Pancreas (tissue), 10 donors: ENCODE measurements at places on chromosomes 1 and 21. TPM values are rescaled to one million over a fixed set of nuclear protein-coding genes. Genes with fewer than 3 reads are reported as not detected.

Gene TAS1R1
- total RNA-seq = not detected

Gene COL18A1
- 61.2 TPM for total RNA-seq

Gene RNPC3
- 8.9 TPM for total RNA-seq

Gene CELSR2
- 4.0 TPM for total RNA-seq

Gene RHEX
- 0.46 TPM for total RNA-seq

Gene C4BPA
- total RNA-seq = 2.0 TPM

Gene AADACL3
- not detected for total RNA-seq

Gene CYP4X1
- total RNA-seq = 3.0 TPM

Gene FMO2
- 9.6 TPM for total RNA-seq

Gene INKA2
- 1.1 TPM for total RNA-seq

Gene PLEKHA6
- 23.8 TPM for total RNA-seq

DNA sequence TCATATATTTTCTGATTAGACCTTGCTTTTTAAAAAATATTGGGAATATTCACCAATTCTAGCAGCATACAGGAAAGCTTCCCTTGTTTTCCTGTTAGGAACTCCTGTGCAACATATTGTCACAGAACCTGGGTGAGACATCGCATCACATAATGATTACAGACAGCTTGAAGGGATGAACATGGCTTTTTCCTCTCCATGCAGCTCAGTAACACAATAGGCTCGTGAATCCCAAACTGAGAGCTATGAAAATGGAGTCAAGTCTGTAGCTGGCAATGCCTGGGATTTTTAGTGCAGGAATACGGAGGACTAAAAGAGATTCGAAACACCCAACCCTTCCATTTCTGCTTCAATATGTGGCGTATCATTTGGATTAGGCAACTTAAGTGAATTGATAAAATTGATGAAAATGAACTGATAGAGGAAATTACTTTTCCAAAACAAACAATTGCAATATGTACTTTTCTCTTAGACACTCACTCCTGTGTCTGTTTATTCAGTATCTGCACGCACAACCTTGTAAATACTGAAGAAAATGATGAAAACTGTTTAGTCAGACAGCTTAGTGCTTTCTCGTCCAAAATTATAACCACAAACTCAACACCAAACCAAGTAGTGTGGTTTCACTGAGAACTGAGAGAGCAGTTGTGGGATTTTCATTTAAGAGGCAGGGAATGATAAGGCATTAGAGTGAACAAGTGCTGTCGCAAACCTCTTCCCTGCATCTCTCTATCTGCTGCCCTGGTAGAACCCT, 250.4 kb downstream of the PTBP2 start:
- H3K4me1 ChIP-seq = no peaks in the 10 kb centered on the region
- no peak overlapping the region for H3K4me3 ChIP-seq
- no peaks in the 10 kb centered on the region for H3K36me3 ChIP-seq
- no peak overlapping the region for H3K27ac ChIP-seq

GRCh38 chr1:150256554-150257341, 826 bp upstream of the CA14 start:
- no peaks in the 10 kb centered on the region for H3K36me3 ChIP-seq
- DNase-seq = no peak
- H3K4me3 ChIP-seq = no peak overlapping the region
- no peaks in the 10 kb centered on the region for H3K4me1 ChIP-seq

DNA sequence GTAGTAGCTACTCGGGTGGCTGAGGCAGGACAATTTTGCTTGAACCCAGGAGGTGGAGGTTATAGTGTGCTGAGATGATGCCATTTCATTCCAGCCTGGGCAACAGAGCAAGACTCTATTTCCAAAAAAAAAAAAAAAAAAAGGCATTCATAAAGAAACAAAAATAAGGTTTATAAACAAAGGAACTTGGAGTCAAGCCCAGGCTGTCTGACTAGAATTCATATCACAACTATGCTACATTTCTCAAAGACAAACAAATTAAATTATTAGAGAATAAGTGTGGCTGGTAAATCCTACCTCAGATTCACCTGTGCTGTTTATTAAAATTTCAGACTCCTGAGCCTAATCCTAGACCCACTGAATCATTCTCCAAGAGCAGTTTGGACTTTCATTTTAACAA, 4.2 kb downstream of the GCLM start:
- no peak overlapping the region for H3K4me3 ChIP-seq
- H3K27me3 ChIP-seq = no peaks in the 10 kb centered on the region
- H3K4me1 ChIP-seq = peaks cover 8% of the 10 kb centered on the region
- no peaks in the 10 kb centered on the region for H3K36me3 ChIP-seq
- DNase-seq = no peak
- no peak overlapping the region for H3K27ac ChIP-seq

DNA sequence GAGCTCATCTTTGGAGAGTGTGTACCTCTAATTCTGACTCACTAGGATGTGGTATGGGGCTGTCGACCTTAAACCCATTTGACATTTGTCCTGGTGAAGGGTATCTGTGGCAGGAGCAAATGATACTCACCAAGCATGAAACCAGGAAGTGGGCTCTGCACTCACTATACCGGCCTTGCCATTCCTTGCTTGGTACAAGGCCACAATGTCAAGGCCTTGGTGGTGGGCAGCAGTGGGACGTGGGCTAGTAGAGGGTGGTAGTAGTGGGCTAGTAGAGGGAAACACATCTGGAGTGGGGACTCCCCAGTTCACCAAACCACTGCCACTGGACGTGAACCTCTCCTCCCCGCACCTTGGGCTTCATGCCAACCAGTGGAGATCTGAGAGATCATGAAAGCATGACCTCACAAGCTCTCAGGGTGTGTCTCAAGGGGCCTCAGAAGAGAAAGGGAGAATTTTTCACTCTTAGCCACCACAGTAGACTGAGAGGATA, 11.5 kb downstream of the TNFSF4 start:
- no peak overlapping the region for H3K4me3 ChIP-seq
- DNase-seq = no peak
- no peaks in the 10 kb centered on the region for H3K36me3 ChIP-seq
- H3K27me3 ChIP-seq = no peaks in the 10 kb centered on the region

DNA sequence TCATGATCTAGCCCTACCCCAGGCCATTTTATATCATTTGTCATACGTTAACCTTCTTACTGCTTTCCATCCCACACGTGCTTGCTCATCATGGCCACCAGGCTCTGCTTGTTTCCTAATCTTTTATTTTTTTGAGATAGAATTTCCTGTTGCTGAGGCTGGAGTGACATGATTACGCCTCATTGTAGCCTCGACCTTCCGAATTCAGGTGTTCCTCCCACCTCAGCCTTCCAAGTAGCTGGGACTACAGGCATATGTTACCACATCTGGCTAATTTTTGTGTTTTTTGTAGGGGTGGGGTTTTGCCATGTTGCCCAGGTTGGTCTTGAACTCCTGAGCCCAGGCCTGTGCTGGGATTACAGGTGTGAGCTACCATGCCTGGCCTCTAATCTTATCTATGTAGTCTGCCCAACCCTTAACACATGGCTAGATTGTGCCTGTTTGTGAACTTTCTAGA, 3.3 kb downstream of the UAP1 start:
- no peak for DNase-seq
- H3K27ac ChIP-seq = no peak overlapping the region
- H3K4me1 ChIP-seq = peaks cover 16% of the 10 kb centered on the region
- H3K36me3 ChIP-seq = no peaks in the 10 kb centered on the region
- no peaks in the 10 kb centered on the region for H3K27me3 ChIP-seq

- peak overlapping the region; percentile 48 for H3K27ac ChIP-seq
- DNase-seq = no peak
- H3K4me3 ChIP-seq = no peak overlapping the region
- H3K36me3 ChIP-seq = no peaks in the 10 kb centered on the region
- no peaks in the 10 kb centered on the region for H3K27me3 ChIP-seq
Observed at GRCh38 chr1:18950401-18951026, 6.0 kb downstream of the IFFO2 start.

GRCh38 chr1:15417059-15417934, 7.6 kb downstream of the EFHD2 start:
- no peak for DNase-seq
- no peaks in the 10 kb centered on the region for H3K36me3 ChIP-seq
- no peak overlapping the region for H3K4me3 ChIP-seq
- H3K27me3 ChIP-seq = no peaks in the 10 kb centered on the region

DNA sequence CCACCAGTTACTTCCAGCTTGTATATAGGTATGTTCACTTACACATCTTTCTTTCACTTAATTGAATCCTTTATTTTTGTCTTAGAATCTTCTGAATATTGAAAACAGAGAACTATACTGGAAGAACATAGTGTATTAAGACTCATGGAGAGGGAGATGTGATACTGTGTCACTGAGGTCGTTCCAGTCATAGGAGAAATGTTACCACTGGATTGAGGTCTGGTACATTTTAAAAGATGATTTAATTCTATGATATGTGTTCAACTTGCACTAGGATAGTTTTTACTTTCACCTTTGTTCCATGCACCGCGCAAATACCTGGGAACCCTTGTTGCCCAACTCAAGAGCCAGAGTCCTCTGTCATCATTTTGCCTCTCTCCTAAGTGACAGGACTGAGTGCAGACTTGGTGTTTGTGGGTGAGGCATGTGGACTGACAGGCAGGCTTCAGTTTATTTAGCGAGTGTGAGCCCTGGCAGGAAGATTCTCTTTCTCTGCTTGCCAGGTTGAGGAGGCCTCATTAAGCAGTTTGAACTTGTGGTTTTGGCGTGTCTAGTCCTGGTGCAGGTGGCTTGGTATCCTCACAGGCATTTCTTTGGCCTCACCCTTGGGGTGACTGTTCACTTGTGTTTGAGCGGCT, 63.7 kb downstream of the DYRK1A start:
- peaks cover 9% of the 10 kb centered on the region for H3K4me1 ChIP-seq
- DNase-seq = no peak
- H3K36me3 ChIP-seq = no peaks in the 10 kb centered on the region
- H3K27me3 ChIP-seq = no peaks in the 10 kb centered on the region
- H3K4me3 ChIP-seq = no peak overlapping the region

GRCh38 chr1:242055749-242056320, 56.9 kb upstream of the MAP1LC3C start:
- H3K27me3 ChIP-seq = no peaks in the 10 kb centered on the region
- H3K4me3 ChIP-seq = no peak overlapping the region

GRCh38 chr1:205565799-205566198, 61.3 kb downstream of the CDK18 start:
- peaks cover 8% of the 10 kb centered on the region for H3K4me1 ChIP-seq
- H3K4me3 ChIP-seq = no peak overlapping the region
- peak; percentile 32 for DNase-seq
- no peaks in the 10 kb centered on the region for H3K27me3 ChIP-seq

DNA sequence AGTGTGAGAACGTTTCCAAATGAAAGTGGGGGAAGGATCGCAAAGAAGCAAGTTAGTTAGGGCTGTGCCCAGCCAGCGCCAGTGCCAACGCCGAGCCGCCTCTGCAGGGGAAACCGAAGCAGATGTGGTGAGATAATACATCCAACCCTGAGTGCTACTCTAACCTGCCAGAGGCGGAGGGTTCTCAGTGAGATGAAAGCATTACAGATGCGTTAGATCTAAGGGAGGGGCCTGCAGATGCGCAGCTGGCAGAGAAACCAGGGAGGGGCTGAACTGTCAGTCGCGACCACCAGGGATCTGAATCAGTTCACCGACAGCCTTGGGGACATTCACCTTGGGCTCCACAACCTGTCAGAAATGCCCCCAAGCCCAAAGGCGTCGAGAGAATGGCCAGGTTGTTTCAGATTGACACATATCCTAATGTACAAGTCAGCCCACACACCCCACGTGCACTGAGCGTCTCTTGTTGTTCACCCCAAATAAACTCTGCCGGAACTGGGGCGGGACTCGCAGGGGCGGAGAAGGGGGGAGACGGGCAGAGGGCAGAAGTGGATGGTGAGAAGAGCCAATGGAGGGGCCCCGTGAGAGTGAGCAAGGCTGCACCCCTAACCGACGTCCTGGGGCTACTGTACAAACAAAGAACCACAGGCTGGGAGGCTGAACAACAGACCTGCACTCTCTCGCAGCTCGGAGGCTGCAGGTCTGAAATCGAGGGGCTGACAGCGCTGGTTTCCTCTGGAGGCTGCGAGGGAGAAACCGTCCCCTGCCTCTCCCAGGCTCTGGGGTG, 8.7 kb upstream of the UMODL1 start:
- H3K4me1 ChIP-seq = peaks cover 2% of the 10 kb centered on the region
- no peak for DNase-seq

GRCh38 chr1:37945743-37946702, 830 bp downstream of the INPP5B start:
- peak overlapping the region; percentile 59 for H3K27ac ChIP-seq
- peak; percentile 40 for DNase-seq
- H3K4me1 ChIP-seq = peaks cover 4% of the 10 kb centered on the region
- H3K27me3 ChIP-seq = no peaks in the 10 kb centered on the region
- H3K4me3 ChIP-seq = peak overlapping the region; percentile 56
- no peaks in the 10 kb centered on the region for H3K36me3 ChIP-seq

GRCh38 chr1:93705892-93706500, 24.4 kb upstream of the BCAR3 start:
- no peaks in the 10 kb centered on the region for H3K27me3 ChIP-seq
- no peak overlapping the region for H3K4me3 ChIP-seq
- DNase-seq = no peak
- peaks cover 4% of the 10 kb centered on the region for H3K4me1 ChIP-seq
- H3K27ac ChIP-seq = no peak overlapping the region

DNA sequence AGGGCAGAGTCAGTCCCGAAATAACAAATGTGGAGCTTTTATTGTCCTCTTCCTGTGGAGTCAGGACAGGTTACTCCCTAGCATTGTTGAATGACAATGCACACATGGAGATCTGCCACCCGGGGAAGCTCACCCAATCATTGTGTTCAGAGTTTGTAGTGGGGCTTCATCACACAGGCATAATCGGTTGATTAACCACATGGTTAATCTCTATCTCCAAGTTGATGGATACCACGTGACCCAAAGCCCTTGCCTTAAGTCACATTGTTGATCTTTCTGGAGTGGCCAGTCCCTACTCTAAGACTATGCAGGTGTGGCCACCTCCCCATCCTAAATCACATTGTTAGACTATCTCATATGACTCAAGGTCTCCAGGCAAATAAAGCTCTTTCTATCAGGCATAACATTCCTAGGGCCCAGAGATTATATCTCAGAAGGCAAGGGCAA, 2.6 kb upstream of the C1orf141 start:
- no peak overlapping the region for H3K27ac ChIP-seq
- no peak for DNase-seq
- no peaks in the 10 kb centered on the region for H3K27me3 ChIP-seq

GRCh38 chr1:169949139-169949538, 55.4 kb upstream of the SCYL3 start:
- no peak overlapping the region for H3K4me3 ChIP-seq
- no peaks in the 10 kb centered on the region for H3K4me1 ChIP-seq
- no peak overlapping the region for H3K27ac ChIP-seq
- no peak for DNase-seq

GRCh38 chr1:27402349-27402754, 9.9 kb downstream of the GPR3 start:
- no peak overlapping the region for H3K4me3 ChIP-seq
- peaks cover 11% of the 10 kb centered on the region for H3K36me3 ChIP-seq
- DNase-seq = peak; percentile 65
- H3K27me3 ChIP-seq = no peaks in the 10 kb centered on the region

- DNase-seq = peak; percentile 81
- peaks cover 31% of the 10 kb centered on the region for H3K4me1 ChIP-seq
- no peaks in the 10 kb centered on the region for H3K27me3 ChIP-seq
- peak within 1 kb of the TSS; percentile 64 for H3K27ac ChIP-seq
- H3K4me3 ChIP-seq = peak within 1 kb of the TSS; percentile 86
Observed at GRCh38 chr1:43978551-43979260, at the start of gene B4GALT2. B4GALT2 (plus strand) TSS chr1:43979210; CDS start chr1:43981161, 1,951 bp downstream.

GRCh38 chr1:64511044-64511443, 41.1 kb downstream of the CACHD1 start:
- no peak for DNase-seq
- H3K4me3 ChIP-seq = no peak overlapping the region
- H3K27ac ChIP-seq = no peak overlapping the region
- peaks cover 37% of the 10 kb centered on the region for H3K4me1 ChIP-seq
- H3K36me3 ChIP-seq = no peaks in the 10 kb centered on the region
- no peaks in the 10 kb centered on the region for H3K27me3 ChIP-seq

- DNase-seq = no peak
- H3K4me3 ChIP-seq = no peak overlapping the region
- H3K4me1 ChIP-seq = no peaks in the 10 kb centered on the region
- H3K27me3 ChIP-seq = no peaks in the 10 kb centered on the region
Observed at GRCh38 chr21:46438241-46438640, 20.4 kb upstream of the DIP2A start.
